ENCODE measurements at places on chromosomes 12 and 14.

- no peak for DNase-seq
Measured at GRCh38 chr14:104505085-104506074, 74.2 kb upstream of the C14orf180 start.

DNA sequence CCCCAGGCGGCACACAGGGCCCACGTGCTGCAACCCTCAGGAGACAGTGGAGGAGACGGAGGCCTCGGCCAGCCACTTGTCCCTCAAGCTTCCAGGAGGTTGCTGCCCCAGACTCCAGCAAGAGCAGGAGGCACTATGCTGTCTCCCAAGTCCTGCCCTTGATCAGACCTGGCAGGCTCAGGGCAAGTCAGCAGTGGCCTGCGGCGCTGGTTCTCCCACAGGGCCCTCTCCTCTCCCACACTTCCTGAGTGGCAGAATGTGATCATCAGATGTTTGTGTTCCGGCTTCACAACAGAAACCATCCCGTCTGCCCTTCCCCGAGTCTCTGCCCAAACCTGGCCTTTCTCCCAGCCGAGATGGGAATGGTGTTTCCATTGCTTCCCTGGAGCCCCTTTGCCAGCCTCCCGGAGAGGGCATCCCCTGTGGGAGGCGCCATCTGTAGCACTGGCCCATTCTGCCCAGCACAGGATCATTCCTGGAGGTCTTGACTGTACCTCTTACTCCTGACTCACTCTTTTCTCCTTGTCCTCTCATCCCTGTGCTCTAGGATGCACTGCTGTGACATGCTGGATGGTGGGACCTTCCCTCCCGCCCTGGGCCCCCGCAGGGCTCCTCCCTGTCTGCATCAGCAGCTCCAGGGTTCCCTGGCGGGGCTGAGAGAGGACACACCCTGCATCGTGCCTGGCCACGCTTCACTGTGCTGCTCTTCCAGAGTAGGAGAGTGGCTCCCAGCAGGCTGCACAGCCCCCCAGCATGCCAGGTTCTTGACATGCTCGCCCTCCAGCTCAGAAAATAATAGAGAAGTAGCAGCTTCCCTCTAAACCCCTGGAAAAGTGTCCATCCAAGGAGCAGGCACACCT, 114.7 kb upstream of the FKBP4 start:
- DNase-seq = no peak

DNA sequence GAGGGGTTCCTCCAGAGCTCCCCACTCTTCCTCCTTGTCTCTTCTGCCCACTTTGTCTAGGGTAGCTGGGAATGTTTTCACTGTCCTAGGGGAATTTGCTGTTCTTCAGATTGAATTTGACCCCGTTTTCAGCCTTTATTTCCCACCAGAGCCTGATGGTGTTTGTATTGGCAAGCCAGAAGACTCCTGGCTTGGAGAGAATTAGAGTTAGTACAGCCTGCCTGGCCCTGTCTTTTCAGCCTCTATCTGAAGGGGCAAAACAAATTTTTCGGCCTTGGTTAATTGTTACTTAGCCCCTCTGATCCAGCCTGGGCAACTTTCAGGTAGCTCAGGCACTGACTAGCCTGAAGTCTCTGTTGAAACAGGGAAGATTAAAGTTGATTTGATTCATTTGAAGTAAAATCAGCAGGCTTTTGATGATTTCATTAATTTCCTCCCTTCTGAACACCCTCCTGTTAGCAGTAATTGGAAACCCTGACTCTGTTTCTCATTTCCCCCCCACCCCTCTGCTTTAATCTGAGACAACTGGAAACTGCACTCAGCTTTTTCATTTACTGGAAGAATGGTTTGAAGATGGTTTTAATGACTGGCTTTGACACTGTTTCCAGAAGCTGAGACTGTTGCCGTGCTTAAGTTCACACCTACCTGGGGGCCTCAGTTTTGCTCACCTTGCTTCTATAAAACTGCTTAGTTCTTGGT, 63.3 kb downstream of the SUSD6 start:
- no peak for DNase-seq

DNA sequence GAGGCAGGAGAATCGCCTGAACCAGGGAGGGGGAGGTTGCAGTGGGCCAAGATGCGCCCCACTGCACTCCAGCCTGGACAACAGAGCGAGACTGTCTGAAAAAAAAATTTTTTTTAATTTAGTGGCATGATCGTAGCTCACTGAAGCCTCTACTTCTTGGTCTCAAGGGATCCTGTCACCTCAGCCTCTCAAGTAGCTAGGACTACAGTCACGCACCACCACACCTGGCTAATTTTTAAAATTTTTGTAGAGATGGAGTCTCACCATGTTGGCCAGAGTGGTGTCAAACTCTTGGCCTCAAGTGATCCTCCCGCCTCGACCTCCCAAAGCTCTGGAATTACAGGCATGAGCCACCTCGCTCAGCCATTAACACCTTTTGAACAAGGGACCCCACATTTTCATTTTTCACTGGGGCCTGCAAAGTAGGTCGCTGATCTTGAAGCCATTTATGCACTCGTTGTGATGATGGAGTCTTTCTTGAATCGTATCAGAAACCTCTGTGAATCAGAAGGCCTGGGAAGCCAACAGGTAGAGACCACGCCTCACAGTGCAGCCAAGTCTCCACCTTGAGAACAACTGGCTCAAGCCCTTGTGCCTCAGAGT, 5.9 kb downstream of the HCAR1 start:
- no peak for DNase-seq

DNA sequence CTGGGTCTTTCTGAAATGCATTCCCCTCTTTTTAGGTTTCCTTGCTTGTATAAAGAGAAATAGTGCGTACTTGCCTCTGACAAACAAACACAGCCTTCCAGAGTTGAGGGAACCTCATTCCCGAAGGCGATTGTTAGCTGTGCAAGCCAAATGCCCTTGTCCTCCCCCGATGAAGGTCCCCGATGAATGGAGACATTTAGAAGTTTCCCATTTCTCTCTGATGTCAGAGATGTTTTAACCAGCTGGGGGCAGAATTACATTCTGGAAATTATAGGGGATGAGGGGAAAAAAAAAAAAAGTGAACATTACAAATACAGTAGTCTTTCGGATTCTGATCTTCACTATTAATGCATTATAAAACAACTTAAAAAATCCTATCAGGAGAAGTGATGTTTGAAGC, 366.8 kb downstream of the VRK1 start:
- no peak for DNase-seq
